ENCODE measurements at places on chromosomes 4 and X.

DNA sequence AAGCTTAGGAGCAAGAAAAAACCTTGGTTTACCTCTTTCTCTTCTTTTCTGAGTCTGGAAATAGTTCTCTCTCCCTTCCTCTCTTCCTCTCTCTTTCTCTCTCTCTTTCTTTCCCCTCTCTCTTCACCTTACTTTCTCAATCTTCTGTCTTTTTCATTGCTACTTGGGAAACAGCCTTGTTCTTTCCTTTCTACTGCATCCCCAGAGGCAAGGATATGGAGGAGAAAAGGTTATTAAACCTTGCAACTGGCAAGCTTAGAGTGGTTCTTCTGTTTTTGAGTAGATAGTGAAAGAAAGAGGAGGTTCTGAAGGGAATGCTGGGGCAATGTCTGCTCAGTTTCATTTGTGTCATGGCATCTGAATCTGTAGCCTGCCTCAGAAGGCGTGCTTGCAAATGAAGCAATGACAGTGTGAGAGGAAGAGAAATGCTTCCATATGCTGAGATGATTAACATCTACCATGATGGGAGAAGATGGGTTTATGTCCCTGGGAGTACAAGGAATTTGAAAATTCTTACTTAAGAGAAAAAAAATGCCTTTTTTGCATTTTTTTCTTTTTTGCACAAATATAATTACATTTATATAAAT is 190.6 kb downstream of the CEP135 start:
- no peak for DNase-seq

DNA sequence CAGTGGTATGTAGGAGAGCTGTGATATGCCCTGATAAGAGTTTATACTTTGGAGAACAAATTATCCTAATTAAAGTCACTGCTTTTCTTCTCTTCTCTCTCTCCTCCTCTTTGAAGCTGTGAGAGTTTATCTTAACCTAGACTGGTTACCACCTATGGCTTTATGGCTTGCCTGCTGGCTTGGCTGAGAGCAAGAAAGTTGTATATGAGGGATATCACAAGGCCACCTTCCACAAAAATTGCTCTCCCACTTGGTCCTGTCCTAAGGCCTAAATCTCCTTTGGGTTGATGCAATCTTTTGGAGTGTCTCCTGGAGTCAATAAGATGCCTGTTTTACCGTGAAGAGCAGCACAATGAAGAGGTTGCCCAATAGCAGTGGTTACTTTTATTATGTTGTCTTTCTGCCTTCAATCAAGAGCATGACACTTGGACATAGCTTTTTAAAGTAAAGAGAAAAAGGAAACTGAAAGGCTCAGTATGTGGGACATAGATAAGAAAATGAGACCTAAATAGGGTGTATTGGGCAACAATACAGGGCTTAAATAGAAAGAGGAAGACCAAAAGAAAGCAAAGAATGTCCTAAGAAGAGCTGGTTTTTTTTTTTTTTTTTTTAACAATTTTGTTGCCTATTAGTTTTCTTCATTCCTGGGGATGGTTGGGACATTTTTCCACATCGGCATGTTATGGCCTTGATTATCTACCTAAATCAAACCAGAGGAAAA is 9.2 kb downstream of the GUCY1A1 start:
- no peak for DNase-seq

GRCh38 chr4:8344377-8344776 is 74.8 kb downstream of the HTRA3 start:
- DNase-seq = no peak

GRCh38 chr4:121192013-121192412 is 27.9 kb upstream of the TNIP3 start:
- no peak for DNase-seq

DNA sequence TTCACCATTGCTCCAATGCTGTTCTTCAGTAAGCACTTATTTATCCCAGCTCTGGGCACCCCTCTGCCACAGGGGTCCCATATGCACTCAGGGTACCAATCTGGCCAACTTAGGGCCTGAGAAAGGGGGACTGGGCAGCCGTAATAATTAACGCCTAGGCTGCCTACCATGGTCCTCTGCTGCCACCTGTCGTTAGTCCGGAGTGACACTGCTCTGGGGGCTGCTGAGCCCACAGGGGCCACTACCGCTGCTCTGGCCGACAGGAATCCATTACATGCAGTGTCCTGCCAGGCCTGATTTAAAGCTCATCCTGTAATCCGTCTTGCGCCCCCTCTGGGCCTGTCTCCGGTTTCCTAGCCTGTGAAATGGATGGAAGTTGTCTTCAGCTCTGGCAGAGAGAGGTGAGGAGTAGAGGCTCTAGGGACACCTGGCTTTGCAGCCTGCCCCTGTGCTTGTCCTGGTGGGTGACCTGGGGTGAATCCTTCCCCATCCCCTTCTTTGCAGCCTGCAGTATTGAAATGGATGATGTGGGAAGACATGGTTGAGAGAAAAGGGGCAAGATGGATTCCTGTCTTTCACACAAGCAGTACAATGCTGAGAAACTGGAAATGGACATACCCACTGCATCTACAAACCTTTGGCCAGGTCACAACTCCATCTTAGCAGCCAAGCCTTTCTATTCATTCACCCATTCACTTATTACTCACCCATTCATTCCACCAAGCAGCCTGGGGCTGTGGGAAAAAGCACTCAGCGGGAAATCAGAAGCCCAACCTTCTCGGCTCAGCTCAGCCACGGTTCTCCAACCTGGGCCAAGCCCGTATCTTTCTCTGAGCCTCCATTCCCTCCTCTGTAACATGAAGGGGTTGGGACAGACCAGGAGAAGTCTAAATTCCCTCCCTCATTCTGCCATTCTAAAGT is 116.3 kb upstream of the NALF2 start:
- no peak for DNase-seq

- DNase-seq = no peak
Measured at GRCh38 chrX:39226251-39226650, 425.0 kb downstream of the MID1IP1 start.

DNA sequence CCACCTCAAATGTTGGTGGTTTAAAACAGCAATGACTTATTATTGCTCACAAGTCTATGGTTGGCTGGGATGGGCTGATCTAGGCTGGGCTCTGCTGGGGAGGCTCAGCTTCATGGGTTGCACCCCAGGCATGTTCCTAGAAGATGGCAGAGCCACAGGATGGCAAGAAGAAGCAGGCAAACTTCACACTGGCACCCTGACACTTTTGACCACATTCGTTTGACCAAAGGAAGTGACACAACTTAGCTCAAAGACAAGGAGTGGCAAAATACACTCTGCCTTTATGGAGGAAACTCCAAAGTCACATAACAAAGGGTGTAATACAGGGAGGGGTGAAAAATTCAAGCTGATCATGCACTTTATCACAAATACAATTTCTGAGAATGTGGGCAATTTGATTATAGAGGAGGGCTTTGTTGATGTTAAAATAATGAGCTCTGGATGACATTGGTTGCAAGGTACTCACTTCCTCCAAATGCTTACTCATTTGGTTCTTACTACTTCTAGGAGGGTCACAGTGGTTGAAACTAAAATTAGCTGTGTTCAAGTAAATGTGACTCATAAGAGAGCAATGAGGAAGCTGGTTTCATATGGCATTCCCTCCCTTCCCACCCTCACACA is 249.2 kb upstream of the RPS6KA3 start:
- no peak for DNase-seq
